ENCODE measurements at places on chromosomes 1 and 21. TPM values are rescaled to one million over a fixed set of nuclear protein-coding genes. Genes with fewer than 3 reads are reported as not detected.

NKAIN1 gene
- not detected for total RNA-seq

TNFSF4 gene
- total RNA-seq, result 5.0 TPM

PROK1 gene
- total RNA-seq, result 0.26 TPM

DNA sequence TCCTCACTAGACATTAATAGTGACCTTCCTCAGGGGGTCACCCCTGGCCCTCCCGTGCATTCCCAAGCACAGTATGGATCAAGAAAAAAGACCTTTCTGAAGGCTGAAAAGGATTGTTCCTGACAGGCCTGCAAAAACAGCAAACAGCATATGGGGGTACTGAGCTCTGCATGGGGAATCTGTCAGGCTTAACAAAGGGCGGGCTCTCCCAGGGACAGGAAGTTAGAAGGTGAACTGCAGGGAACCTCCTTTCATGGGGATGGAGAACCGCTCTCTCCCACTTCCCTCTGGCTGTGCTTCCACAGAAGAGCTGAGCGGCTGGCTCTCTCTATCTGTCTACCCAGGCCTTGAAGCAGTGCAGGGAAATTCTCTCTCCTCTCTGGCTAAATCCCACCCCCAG is 91.7 kb downstream of the DTL start:
- no peaks in the 10 kb centered on the region for H3K36me3 ChIP-seq
- peaks cover 12% of the 10 kb centered on the region for H3K4me1 ChIP-seq
- no peak for DNase-seq
- no peaks in the 10 kb centered on the region for H3K27me3 ChIP-seq
- H3K4me3 ChIP-seq, result no peak overlapping the region
- no peak overlapping the region for H3K27ac ChIP-seq

DNA sequence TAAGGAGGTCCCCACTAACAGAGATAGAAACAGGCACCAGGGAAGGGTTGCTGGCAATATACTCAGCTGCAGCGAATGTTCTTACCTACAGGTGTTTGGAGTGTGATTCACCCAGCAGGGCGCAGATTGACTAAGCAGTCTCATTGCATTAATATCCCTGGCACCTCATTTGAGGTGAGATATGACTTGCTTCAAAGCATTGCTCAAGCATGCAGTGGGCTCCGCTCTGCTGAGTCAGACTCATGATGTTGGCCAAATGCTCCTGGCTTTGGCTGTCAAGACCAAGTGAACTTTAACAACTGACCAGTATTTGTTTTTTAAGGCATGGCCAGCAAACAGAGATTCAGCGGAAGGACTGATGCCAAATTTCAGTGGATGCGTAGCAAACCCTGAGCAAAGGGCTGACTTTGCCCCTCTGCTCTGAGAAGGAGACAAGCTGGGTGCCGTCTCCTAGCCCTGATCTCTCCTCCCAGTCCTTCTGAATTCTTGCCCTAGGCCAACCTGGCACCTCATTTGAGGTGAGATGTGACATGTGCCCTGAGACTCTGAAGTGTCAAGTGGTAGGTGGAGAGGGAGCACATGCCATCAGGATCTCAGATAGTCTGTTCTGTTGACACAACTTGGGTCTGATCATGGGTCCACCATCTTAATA is 187.1 kb upstream of the COA6 start:
- H3K36me3 ChIP-seq, result no peaks in the 10 kb centered on the region

DNA sequence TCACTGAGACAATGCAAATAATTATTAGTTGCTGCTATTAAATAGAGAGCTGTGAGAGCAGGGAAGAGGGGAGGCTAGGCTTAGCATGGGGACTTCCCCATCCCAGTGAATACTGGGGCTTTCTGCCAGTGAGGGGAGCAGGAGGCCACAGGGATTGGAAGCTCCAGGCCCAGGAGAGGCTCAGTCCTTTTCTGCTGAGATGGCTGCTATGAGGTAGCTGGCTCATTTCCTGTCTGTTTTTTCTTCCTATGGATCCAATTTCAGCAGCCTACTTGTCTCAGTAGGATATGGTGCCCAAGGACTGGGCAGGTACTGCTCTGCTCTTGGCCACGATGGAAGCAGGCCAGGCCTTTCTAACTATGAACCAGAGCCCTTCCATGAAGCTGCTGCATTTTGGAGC is 10.0 kb downstream of the STMN1 start:
- no peak overlapping the region for H3K4me3 ChIP-seq
- H3K4me1 ChIP-seq, result peaks cover 38% of the 10 kb centered on the region
- peaks cover 3% of the 10 kb centered on the region for H3K36me3 ChIP-seq
- no peak for DNase-seq

DNA sequence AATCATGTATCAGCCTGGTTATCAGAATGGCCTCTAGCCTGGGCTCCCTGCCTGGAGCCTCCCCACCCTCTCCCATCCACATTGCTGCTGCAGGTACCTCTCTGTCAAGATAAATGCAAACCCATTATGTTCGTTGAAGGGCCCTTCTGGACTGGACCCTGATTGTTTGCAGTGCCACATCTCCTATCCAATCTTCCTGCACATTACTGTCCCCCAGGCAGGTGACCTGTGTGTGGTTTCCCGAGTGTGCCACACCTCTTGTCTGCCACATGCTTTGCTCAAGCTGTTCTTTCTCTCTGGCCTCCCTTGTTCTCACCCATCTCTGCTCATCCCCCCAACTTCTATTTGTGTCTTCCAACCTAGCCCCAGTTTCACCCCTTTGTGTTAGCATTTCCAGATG is 32.4 kb downstream of the IER5 start:
- no peaks in the 10 kb centered on the region for H3K36me3 ChIP-seq
- H3K4me1 ChIP-seq, result peaks cover 1% of the 10 kb centered on the region
- no peak overlapping the region for H3K27ac ChIP-seq
- no peaks in the 10 kb centered on the region for H3K27me3 ChIP-seq

DNA sequence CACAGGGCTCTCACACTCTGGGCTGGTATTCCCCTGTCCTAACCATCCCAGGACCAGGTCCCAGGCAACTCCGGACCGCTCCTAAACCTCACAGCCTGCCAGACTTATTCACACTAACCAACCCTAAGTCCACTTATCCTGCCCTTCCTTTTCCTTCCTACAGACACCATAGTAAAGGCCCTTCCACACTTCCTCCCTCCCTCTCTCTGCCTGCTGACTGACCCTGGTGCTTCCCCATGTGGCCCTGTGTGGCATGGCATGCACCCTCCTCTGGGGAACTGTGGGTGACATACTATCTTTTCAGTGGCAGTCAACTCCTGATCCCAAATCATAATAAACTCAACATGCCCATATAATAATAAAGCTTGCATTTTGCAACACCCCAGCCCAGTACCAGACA is 155.1 kb upstream of the DNAH14 start:
- no peak overlapping the region for H3K27ac ChIP-seq
- no peaks in the 10 kb centered on the region for H3K4me1 ChIP-seq
- H3K36me3 ChIP-seq, result no peaks in the 10 kb centered on the region
- H3K4me3 ChIP-seq, result no peak overlapping the region
- no peak for DNase-seq

GRCh38 chr1:10710489-10710888 is 86.0 kb downstream of the CASZ1 start:
- H3K27me3 ChIP-seq, result peaks cover 65% of the 10 kb centered on the region
- H3K27ac ChIP-seq, result no peak overlapping the region
- no peaks in the 10 kb centered on the region for H3K4me1 ChIP-seq

- H3K27me3 ChIP-seq, result no peaks in the 10 kb centered on the region
- H3K27ac ChIP-seq, result no peak overlapping the region
- H3K4me3 ChIP-seq, result no peak overlapping the region
- H3K36me3 ChIP-seq, result no peaks in the 10 kb centered on the region
- DNase-seq, result no peak
Observed at GRCh38 chr1:109192433-109192832, 21.3 kb upstream of the SARS1 start.

- H3K36me3 ChIP-seq, result no peaks in the 10 kb centered on the region
- H3K27ac ChIP-seq, result no peak overlapping the region
- no peak for DNase-seq
- no peak overlapping the region for H3K4me3 ChIP-seq
Observed at GRCh38 chr1:154190550-154190949, 1.4 kb downstream of the TPM3 start.

GRCh38 chr1:25478633-25479032 is 47.9 kb downstream of the MACO1 start:
- H3K4me1 ChIP-seq, result peaks cover 3% of the 10 kb centered on the region
- no peak overlapping the region for H3K27ac ChIP-seq
- H3K36me3 ChIP-seq, result peaks cover 22% of the 10 kb centered on the region
- H3K4me3 ChIP-seq, result no peak overlapping the region
- DNase-seq, result no peak

GRCh38 chr1:107264007-107264406 is 123.2 kb downstream of the NTNG1 start:
- H3K27me3 ChIP-seq, result no peaks in the 10 kb centered on the region
- no peaks in the 10 kb centered on the region for H3K36me3 ChIP-seq
- H3K4me3 ChIP-seq, result no peak overlapping the region

DNA sequence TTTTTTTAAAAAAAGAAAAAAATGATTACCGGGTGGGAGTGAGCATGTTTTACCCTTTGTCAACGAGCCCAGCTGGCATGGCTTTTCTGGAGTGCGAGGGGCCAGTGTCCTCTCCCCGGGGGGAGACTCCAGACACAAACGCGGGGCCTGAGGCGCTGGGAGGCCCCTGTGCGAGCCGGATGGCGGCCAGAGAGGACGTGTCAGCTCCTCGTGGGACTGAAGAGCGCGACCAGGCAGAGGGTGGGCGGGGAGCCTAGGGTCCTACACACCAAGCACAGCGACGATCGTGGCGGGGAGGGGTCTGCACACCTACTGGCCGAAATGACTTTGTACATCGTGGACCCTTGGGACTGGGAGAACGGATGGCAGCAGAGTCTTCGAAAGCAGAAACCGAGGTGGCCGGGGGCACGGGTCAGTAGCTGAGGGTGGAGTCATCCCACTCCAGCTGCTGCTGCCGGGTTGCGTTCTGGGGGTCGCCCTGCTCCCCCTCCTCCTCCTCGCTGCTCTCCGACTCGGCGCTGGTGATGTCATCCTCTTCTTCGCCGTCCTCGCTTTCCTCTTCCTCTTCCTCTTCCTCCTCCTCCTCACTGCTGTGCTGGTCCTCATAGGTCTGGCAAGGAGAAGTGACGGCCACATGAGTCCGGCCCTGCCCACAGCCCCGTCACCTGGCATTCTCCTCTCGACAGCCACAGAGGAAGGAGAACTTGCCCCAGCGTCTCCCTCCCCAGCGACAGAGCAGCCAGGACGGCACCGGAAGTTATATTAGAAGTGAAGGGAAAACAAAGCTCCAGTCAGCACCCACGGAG is 78.8 kb downstream of the PIK3CD start:
- peak; percentile 92 for DNase-seq
- peak overlapping the region; percentile 76 for H3K27ac ChIP-seq
- peaks cover 34% of the 10 kb centered on the region for H3K4me1 ChIP-seq
- H3K27me3 ChIP-seq, result no peaks in the 10 kb centered on the region

- peaks cover 34% of the 10 kb centered on the region for H3K27me3 ChIP-seq
- peak within 1 kb of the TSS; percentile 44 for H3K4me3 ChIP-seq
- H3K4me1 ChIP-seq, result peaks cover 23% of the 10 kb centered on the region
- no peaks in the 10 kb centered on the region for H3K36me3 ChIP-seq
Observed at GRCh38 chr1:157993147-157993917, at the start of gene KIRREL1. Gene KIRREL1, plus strand, starts transcription at chr1:157993645. Its CDS starts 32 bp downstream, at chr1:157993677.

DNA sequence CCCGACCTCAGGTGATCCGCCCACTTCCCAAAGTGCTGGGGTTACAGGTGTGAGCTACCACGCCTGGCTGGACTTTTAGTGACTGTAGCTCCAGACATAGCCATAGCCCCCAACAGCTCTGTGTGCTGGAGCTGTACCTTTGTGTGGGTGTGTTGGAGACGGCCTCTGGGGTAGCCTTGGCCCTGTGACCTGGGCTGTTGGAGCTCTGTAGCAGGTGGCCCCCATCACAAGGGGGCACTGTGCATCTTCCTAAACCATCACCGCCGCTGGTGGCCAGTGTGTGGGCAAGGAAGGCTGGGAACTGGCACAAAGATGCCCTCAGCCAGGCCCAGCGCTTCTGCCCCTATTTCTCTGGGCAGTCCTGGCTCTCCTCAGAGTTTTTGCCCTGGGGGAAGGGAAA is 38.4 kb upstream of the FOXO6 start:
- no peak overlapping the region for H3K27ac ChIP-seq
- DNase-seq, result no peak
- H3K27me3 ChIP-seq, result no peaks in the 10 kb centered on the region
- H3K4me1 ChIP-seq, result no peaks in the 10 kb centered on the region

DNA sequence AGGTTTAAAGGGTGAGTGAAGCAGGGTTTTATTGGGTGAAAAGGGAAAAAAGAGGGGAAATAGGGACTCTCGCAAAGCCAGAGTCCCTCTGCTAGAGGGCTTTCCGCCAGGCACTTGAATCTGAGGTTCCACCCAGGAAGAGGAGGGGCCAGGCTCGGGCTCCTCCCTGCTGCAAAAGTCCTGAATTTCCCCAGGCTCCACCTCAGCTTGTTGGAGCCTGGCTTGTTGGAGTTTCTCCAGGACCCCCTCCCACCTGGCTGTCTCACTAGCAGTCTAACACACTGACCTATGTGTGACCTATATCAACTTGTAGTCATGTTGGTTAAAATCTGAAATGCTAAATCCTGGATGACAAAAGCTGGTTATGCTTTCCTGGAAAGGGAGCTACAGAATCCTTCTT is 25.5 kb downstream of the GBP2 start:
- H3K27ac ChIP-seq, result no peak overlapping the region
- H3K36me3 ChIP-seq, result peaks cover 11% of the 10 kb centered on the region
- H3K4me1 ChIP-seq, result no peaks in the 10 kb centered on the region
- no peak overlapping the region for H3K4me3 ChIP-seq
- DNase-seq, result no peak
- H3K27me3 ChIP-seq, result no peaks in the 10 kb centered on the region

DNA sequence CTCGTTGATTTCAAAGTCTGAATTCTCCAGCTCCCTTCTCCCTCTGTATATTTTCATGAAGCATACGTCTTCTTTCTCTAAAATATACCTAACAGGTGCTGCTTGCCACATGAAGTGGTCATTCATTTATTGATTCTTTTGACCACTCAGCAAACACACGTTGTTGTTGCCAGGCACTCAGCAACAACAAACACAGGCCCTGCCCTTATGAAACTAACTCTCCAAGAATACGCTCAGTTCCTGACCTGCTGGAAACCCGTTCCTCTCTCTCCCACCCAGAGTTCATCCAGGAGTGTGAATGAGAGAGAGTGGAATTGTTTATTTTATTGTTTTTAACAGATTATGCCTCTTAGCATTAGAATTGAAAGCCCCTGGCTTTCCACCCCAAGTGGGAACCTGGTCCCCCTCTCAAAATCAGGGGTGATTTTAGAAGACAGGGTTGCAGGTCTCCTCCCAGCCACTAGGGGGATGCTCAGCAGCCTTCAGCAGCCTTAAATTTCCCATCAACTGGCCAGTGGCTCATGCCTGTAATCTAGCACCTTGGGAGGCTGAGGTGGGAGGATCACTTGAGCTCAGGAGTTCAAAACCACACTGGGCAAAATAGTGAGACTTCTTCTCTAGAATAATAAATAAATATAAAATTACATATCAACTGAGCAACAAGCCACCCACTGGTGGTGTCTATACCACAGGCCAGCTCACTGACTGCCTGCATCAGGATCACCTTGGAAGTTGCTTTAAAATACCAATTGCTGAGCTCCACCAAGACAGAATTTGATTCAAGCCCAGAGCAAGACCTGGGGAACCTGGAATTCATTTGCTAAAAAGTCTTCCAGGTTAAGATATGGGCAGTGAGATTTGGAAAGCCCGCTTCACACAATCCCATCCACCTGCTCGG is 181.0 kb upstream of the KLHDC7A start:
- DNase-seq, result no peak
- no peaks in the 10 kb centered on the region for H3K4me1 ChIP-seq
- H3K4me3 ChIP-seq, result no peak overlapping the region
- H3K27me3 ChIP-seq, result no peaks in the 10 kb centered on the region
- no peak overlapping the region for H3K27ac ChIP-seq
- no peaks in the 10 kb centered on the region for H3K36me3 ChIP-seq
